Right atrium auricular region (tissue), 2 donors: ENCODE measurements at places on chromosomes 1 and 21.

GRCh38 chr1:191992118-191992517, 166.1 kb upstream of the RGS18 start:
- no peak overlapping the region for H3K27ac ChIP-seq
- H3K27me3 ChIP-seq = no peaks in the 10 kb centered on the region
- DNase-seq = no peak
- H3K4me3 ChIP-seq = no peak overlapping the region
- no peaks in the 10 kb centered on the region for H3K4me1 ChIP-seq

- H3K4me1 ChIP-seq = no peaks in the 10 kb centered on the region
- H3K4me3 ChIP-seq = no peak overlapping the region
- no peaks in the 10 kb centered on the region for H3K27me3 ChIP-seq
- no peak for DNase-seq
Observed at GRCh38 chr1:230787471-230787870, 40.3 kb downstream of the CAPN9 start.

- H3K27me3 ChIP-seq = no peaks in the 10 kb centered on the region
- no peaks in the 10 kb centered on the region for H3K36me3 ChIP-seq
- no peak overlapping the region for H3K27ac ChIP-seq
- H3K4me3 ChIP-seq = no peak overlapping the region
- no peak for DNase-seq
Observed at GRCh38 chr1:188463919-188464318, 1635.2 kb downstream of the PLA2G4A start.

DNA sequence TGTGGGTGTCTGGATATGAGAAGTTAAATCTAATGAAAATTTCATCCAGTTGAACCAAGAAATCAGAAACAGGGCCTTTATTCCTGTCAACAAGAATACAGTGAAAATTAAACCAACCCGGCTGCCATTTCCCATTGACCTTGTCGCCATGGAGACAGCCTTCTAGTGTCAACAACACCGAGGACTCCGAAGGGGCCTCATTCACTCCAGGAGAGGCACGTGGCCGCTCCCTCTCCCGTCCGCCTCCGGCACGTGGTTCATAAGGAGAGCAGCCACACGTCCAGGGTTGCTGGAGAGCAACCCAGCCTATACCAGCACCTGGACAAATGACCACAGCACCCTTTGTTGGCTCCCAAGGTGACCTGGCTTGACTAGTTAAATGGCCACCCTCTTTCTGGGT, 120.3 kb upstream of the VAMP3 start:
- DNase-seq = no peak
- H3K27ac ChIP-seq = no peak overlapping the region
- no peaks in the 10 kb centered on the region for H3K36me3 ChIP-seq
- H3K4me1 ChIP-seq = no peaks in the 10 kb centered on the region

DNA sequence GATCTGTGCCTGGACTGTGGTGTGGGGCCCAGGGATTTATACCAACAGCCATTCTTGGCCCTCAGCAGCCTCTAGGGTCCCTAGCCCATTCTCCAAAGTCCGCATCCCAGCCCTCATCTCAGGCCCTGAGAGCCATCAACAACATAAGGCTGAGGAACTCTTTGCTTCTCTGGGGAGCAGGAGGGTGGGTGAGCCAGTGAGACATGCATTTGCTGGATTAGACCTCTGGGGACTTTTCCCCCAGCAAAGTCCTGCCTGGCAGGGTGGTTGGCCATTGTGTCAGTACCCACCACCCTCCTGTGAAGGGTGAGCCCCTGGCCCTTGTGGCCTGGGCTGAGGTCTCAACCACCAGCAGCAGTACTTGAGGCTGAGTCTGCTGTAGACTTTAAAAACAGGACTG, 24.2 kb upstream of the FAM20B start:
- H3K27ac ChIP-seq = no peak overlapping the region
- peaks cover 8% of the 10 kb centered on the region for H3K4me1 ChIP-seq
- no peaks in the 10 kb centered on the region for H3K36me3 ChIP-seq
- no peak overlapping the region for H3K4me3 ChIP-seq
- no peaks in the 10 kb centered on the region for H3K27me3 ChIP-seq
- DNase-seq = no peak

DNA sequence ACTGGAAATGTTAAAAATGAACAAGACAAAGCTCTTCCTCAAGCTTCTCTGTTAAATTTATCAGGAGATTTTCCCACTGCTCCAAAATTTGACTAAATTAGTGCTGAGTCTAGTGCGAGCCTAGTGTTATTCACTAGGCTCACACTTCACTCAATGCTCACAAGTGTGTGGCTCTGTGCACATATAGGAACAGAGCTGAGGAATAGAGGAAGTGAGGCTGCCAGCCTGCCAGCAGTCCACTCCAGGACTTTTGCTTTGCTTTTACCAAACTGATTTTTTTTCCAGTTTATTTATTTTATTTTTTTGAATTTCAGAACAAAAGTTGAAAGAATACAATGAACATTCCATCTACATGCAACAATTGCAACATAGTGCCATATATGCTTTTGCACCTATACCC, 87.2 kb downstream of the VAV3 start:
- H3K27me3 ChIP-seq = no peaks in the 10 kb centered on the region
- no peak overlapping the region for H3K4me3 ChIP-seq
- no peaks in the 10 kb centered on the region for H3K36me3 ChIP-seq

- no peaks in the 10 kb centered on the region for H3K27me3 ChIP-seq
- H3K27ac ChIP-seq = no peak overlapping the region
- H3K36me3 ChIP-seq = peaks cover 6% of the 10 kb centered on the region
- no peak overlapping the region for H3K4me3 ChIP-seq
- no peak for DNase-seq
Observed at GRCh38 chr1:211574705-211575104, 4.3 kb downstream of the SLC30A1 start.

DNA sequence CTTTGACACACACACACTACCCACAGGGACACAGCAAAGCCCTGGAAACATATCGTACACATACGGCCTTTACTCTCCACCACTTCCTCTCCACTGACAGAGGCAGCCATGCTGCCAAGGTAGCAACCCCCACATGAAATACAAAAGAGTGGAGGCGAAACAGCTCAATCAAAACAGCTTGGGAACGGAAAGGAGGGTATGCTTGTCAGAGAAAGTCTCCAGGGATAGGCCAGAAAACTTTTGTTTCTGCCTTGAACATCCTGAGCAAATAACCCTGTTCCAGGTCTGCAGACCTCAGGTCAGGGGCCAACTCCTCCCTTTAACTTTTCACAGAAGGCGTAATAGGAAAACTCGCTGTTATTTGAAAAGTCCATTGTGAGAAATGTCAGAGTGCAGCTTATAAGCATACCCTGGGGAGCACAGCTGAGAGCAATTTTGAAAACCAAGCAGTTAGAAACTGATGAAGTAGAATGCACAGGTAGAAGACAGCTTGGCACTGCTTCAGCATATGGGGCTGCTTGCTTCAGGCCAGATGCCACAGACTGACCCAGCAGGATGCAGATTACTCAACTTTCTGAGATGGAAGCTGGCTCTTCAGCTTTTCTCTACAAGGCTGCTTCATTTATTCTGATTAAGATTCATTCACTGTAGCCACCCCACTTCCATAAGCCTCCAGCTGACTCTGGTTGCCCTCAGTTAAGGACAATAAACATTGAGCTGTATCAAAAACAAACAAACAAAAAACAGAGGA, 18.0 kb downstream of the KIAA0319L start:
- H3K27ac ChIP-seq = peak overlapping the region; percentile 87
- H3K27me3 ChIP-seq = no peaks in the 10 kb centered on the region
- peaks cover 62% of the 10 kb centered on the region for H3K4me1 ChIP-seq
- DNase-seq = no peak
- no peaks in the 10 kb centered on the region for H3K36me3 ChIP-seq

GRCh38 chr1:200668514-200669313, 993 bp downstream of the DDX59 start:
- H3K27ac ChIP-seq = peak overlapping the region; percentile 100
- H3K27me3 ChIP-seq = no peaks in the 10 kb centered on the region
- peak overlapping the region; percentile 85 for H3K4me3 ChIP-seq
- H3K4me1 ChIP-seq = peaks cover 17% of the 10 kb centered on the region
- H3K36me3 ChIP-seq = no peaks in the 10 kb centered on the region

DNA sequence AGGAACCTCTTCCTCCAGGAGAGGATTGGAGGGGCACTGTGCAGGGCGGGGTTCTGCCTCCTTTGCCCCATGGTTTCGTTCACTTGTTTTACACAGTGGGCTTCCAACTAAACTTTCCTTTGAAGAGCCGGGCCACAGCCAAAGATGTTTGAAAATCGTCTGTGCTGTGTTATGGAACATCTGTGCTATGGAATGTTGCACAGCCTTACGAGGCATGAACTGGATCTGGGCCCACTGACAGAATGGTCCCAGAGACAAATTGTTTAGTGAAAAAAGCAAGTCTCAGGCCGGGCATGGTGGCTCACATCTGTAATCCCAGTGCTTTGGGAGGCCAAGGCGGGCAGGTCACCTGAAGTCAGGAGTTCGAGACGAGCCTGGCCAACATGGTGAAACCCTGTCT, 12.6 kb upstream of the MEF2D start:
- DNase-seq = no peak
- no peak overlapping the region for H3K27ac ChIP-seq
- H3K27me3 ChIP-seq = no peaks in the 10 kb centered on the region
- no peaks in the 10 kb centered on the region for H3K4me1 ChIP-seq

DNA sequence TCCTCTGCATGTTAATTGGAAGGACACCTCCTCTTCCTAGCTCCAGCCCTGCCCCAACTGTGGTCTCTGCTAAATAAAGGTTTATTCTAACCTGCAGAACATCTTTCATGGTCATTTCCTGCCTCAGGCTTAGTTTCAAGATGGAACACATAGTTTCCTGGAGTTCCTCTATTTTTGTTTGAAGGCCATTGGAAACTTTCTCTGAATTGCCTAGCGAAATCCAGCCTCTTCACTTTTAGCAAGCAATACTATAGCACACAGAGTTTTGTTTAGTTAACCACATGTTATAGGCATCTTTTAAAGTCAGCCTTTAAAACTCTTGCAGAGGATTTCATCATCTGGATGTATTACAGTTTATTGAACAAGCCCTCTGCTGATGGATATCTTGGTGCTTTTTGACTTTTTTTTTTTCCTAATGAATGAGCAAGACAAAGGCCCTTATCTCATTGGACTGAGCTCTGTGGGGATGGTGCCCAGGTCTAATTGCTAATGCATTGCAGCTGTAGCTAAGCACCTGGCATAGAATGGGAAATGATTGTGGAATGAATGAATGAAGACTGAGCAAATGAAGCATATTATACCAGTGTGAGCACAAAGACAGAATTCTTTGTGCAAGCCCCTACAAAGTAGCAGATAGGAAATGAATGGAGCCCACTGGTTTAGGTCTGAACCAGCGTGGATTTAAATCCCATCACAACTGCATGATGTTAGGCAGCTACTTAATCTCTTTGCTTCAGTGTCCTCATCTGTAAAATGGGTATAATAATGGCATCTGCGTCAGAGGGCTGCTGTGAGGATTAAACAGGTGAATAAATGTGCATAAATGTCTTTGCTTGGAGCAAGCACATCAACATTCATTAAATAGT, 641 bp upstream of the CFAP107 start:
- no peak overlapping the region for H3K27ac ChIP-seq
- H3K4me3 ChIP-seq = no peak overlapping the region
- H3K27me3 ChIP-seq = no peaks in the 10 kb centered on the region
- no peaks in the 10 kb centered on the region for H3K36me3 ChIP-seq
- DNase-seq = no peak
- H3K4me1 ChIP-seq = no peaks in the 10 kb centered on the region
